ENCODE measurements at places on chromosomes 1 and 21.

GRCh38 chr1:115036814-115037507 lies 7.3 kb downstream of the TSHB start:
- no peak for DNase-seq

GRCh38 chr1:4019606-4020331 lies 119.7 kb upstream of the C1orf174 start:
- no peak for DNase-seq

GRCh38 chr1:208837242-208837641 lies 593.1 kb upstream of the PLXNA2 start:
- DNase-seq: no peak

GRCh38 chr1:54329312-54330003 lies 76.7 kb downstream of the SSBP3 start:
- no peak for DNase-seq

DNA sequence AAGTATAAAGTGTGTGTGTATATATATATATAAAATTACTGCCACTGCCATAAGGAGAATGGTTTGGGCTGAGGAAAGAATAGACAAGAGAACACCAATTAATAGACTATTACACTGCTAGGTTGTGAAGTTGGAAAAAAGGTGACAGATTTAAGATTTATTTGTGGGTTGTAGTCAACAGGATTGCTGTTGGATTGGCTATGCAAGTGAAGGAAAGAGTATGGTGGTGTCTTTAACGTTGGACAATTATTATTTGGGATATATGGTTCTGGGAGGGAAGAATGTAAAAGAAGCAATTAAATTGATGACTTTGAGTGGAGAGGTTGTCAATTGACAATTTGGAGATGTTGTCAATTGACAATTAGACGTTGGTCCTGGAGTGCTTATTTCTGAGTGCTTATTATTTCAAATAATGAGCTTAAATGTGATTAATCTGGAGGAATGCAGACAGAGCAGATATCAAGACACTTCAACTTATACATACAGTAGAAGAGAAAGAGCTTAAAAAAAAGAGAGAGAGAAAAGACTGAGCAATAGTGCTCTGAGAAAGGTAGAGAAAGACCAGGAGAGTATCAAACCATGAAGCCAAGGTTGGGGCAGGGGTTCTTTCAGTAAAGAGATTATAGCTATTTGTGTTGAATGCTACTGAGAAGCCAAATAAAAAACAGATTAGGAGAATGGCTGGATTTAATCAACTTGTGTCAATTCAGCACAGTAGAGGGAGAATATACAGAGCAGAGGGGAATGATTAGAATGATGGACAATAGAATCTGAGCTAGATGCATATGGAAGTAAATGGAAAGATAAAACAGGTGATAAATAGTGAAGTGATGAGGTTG lies 9.7 kb downstream of the PTGS2 start:
- no peak for DNase-seq
